Stimulated activated CD4-positive, alpha-beta T cell treated with anti-CD3 and anti-CD28 coated beads, Interleukin-12 subunit alpha, Interleukin-12 subunit beta, amount 100 ng/mL, for 24 hours (primary cell): ENCODE measurements at places on chromosomes 12 and 14.

- DNase-seq: no peak
Observed at GRCh38 chr14:78259831-78260230, 89.7 kb downstream of the NRXN3 start.

DNA sequence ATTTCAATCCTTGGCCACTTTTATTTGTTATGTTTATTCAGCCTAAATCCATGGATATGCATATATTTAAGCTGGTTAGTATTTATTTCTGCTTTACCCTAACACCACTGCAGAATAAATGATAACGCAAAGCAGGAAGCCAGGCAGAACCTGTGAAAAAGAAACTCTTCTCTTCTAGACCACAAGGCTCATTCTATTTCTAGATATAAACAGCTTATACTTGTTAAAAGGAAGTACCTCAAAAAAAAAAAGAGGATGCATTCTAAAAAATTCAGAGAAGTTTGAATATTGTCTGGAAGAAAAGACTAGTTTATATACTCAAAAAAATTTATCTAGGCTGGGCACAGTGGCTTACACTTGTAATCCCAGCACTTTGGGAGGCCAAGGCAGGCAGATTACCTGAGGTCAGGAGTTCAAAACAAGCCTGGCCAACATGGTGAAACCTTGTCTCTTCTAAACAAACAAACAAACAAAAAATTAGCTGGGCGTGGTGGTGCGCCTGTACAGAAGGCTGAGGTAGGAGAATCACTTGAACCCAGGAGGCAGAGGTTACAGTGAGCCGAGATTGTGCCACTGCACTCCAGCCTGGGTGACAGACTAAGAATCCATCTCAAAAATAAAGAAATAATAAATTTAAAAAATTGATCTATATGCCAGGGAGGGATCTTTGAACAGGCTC lies 55.8 kb downstream of the GALNT4 start:
- no peak for DNase-seq

GRCh38 chr14:94395888-94396574 lies 7.6 kb upstream of the SERPINA1 start:
- no peak for DNase-seq

DNA sequence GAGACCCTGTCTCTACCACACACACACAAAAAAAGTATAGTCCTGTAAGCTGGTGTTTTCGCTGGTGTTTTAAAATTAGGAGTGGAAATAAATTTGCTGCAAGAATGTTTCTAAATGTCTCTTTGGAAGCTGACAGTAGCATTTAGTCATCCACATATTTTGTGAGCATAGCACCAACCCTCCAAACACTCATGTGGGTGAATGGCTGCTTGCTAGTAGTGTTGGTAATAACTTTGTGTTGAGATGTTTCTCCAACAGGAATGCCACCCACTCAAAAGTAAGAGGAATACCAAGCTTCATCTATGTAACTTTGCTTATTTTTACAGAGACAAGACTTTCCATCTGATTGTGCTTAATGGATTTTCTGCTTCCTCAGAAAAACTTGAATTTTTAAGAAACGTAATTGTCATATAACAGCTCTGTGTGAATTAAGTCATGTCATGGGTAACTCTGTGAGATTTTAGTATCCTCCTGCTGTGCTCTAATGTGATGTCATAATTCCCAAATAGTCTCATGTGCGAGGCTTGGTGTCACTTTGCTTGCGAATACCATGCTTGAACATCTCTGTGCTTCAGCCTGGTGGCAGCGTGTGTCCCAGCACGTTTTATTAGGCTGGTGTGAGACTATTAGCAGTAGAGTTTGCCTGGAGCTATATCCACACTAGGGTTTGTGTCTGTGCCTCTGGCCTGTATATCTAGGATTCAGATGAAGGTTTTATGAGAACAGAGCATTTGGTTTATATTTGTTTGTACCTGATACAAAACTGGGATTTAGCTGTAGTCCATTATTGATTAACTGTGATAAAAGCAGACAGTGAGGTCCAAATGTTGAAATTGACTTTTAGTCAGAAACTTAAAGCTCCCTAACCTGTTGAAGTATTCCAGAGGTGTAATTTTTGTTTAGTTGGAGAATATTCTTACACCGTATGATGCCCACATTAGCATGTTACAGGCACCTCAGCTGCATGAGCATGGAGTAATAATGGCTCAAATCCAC lies 80.5 kb downstream of the FBXW8 start:
- DNase-seq: no peak

- DNase-seq: no peak
Observed at GRCh38 chr12:46240436-46240835, 28.4 kb downstream of the SLC38A1 start.

- DNase-seq: no peak
Observed at GRCh38 chr12:34625116-34625515, 602.8 kb downstream of the ALG10 start.

GRCh38 chr12:80230068-80230467 lies 130.7 kb downstream of the OTOGL start:
- DNase-seq: no peak
